ENCODE measurements at places on chromosomes 16 and 17. TPM values are rescaled to one million over a fixed set of nuclear protein-coding genes. Genes with fewer than 3 reads are reported as not detected.

The CX3CL1 gene
- total RNA-seq = not detected

The ZG16B gene
- total RNA-seq = 2.9 TPM

The SMIM5 gene
- 0.31 TPM for total RNA-seq

The NEUROD2 gene
- total RNA-seq = not detected

The ITGAX gene
- total RNA-seq = 22.7 TPM

The CHST4 gene
- total RNA-seq = not detected

The PTGES3L gene
- 0.86 TPM for total RNA-seq

The GLIS2 gene
- 0.16 TPM for total RNA-seq

The CFAP97D1 gene
- total RNA-seq = not detected

The MYH8 gene
- total RNA-seq = not detected

The POLDIP2 gene
- 73.9 TPM for total RNA-seq

The DPEP2 gene
- total RNA-seq = 5.9 TPM

The HSDL1 gene
- total RNA-seq = 12.3 TPM

The SPATA32 gene
- 0.55 TPM for total RNA-seq

The MYH2 gene
- total RNA-seq = not detected

The SPNS2 gene
- 4.2 TPM for total RNA-seq

The ARRB2 gene
- total RNA-seq = 302 TPM

The NFE2L1 gene
- total RNA-seq = 50.7 TPM

The UBTF gene
- total RNA-seq = 182 TPM

The TNS4 gene
- 8.4 TPM for total RNA-seq

The MYO15B gene
- total RNA-seq = 27.8 TPM

The KRT9 gene
- not detected for total RNA-seq

The CES3 gene
- total RNA-seq = 4.3 TPM

The EVPLL gene
- total RNA-seq = not detected

The PROCA1 gene
- 6.1 TPM for total RNA-seq

The MT4 gene
- not detected for total RNA-seq

The CD68 gene
- total RNA-seq = 10.7 TPM

The ANKRD13B gene
- 12.5 TPM for total RNA-seq

The ADCY9 gene
- 6.2 TPM for total RNA-seq

The LRRC36 gene
- total RNA-seq = not detected

The COTL1 gene
- total RNA-seq = 837 TPM

The KRT13 gene
- not detected for total RNA-seq

The C1QTNF1 gene
- not detected for total RNA-seq

The PRSS33 gene
- total RNA-seq = not detected

The RGS11 gene
- not detected for total RNA-seq

The CA5A gene
- not detected for total RNA-seq

The AGRP gene
- not detected for total RNA-seq

The QPRT gene
- 8.6 TPM for total RNA-seq

The C16orf46 gene
- 0.23 TPM for total RNA-seq

The NXPH3 gene
- total RNA-seq = not detected

The OTOP2 gene
- not detected for total RNA-seq

The HIC1 gene
- total RNA-seq = 70.8 TPM

The ABCA10 gene
- 0.26 TPM for total RNA-seq

The CMTM2 gene
- total RNA-seq = 0.68 TPM

The GAS2L2 gene
- total RNA-seq = not detected

The VPS4A gene
- 31.4 TPM for total RNA-seq

The CNGB1 gene
- total RNA-seq = not detected

The TMC6 gene
- total RNA-seq = 407 TPM

All from activated CD8-positive, alpha-beta T cell treated with anti-CD3 and anti-CD28 coated beads, Interleukin-2, amount 10 ng/mL, durations not matched to agents 7 days and 5 days (primary cell).